ENCODE measurements at places on chromosomes 11 and 22.

DNA sequence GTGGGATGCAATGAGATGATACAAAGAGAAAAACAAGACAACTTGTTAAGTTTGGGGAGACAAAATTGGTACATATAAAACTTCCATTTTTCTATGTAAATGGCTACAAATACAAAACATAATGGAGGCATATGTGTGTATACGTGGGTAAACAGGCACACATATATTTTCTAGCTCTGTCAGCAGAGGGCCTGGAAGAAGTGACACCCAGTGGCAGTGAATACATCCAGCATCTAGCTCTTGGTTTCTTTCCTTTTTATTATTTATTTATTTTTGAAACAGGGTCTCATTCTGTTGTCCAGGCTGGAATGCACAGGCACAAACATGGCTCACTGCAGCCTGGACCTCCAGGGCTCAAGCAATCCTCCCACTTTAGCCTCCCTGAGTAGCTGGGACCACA, 5.0 kb upstream of the RASL10A start:
- no peak for DNase-seq

DNA sequence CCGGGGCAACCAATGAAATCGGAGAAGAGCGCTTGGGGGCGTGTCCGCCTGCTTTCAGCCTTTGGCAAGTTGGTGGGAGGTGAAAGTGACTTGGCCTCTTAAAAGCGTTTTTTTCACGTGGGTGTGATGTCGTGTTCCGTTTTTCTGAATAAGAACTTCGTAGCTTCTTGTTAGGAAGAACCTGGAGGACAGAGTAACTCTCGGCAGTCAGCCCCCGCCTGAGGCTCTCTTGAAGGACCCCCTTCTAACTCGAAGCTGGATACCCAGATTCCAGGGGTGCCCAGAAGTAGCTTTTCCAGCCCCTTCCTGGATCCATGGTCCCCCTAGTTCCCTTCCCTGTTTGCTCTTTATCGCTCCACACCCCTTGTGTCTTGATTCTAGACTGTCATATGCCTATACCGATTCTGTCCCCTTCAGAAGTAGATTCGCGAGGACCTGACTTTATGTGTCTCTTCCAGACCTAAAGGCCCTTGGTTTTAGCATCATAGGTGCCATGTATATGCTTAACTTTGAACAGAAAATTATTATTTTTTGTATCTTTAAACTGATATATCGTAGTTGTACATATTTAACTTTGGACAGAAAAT, 915 bp upstream of the OSBP start:
- no peak for DNase-seq

- no peak for DNase-seq
Observed at GRCh38 chr11:129225190-129225589, 33.1 kb upstream of the ARHGAP32 start.

- no peak for DNase-seq
Observed at GRCh38 chr11:10042699-10043098, 251.3 kb downstream of the SBF2 start.

GRCh38 chr22:47174096-47174495, 411.6 kb downstream of the TBC1D22A start:
- no peak for DNase-seq

- no peak for DNase-seq
Observed at GRCh38 chr11:126525216-126525615, 169.7 kb downstream of the ST3GAL4 start.

- no peak for DNase-seq
Observed at GRCh38 chr22:20627432-20627831, 120.0 kb downstream of the MED15 start.

GRCh38 chr11:35087648-35088047, 51.3 kb upstream of the CD44 start:
- DNase-seq: no peak

- DNase-seq: no peak
Observed at GRCh38 chr11:78451371-78452150, 33.9 kb upstream of the GAB2 start.

- no peak for DNase-seq
Observed at GRCh38 chr11:61555051-61555969, 25.6 kb downstream of the SYT7 start.

DNA sequence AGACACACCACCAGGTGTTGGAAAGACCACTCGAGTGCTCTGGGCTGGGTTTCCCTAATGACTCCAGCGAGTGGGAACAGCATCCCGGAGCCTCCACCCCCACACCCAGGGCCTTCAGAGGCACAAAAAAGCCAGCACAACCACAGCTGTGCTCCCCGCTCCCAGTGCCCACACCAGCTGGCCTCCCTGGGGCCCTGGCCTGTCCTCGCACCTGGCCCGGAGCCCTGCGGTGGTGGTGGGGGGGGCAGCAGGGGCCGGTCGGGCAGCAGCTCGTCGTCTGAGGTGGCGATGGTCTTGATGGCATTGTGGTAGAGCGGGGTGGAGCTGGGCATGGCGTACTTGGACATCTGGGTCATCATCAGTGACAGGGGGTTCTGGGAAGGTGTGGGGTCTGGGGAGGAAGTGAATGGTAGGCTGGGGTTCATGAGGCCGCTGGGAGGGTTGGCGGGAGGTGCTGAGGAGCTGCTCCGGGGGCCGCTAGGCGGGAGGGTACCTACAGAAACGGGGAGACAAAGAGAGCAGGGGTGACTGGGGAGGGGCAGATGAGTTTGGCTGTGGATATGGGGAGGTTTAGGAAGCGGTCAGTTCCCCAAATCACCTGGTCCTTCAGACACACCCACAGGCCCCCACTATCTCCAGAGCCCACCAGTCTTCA, 16.1 kb downstream of the CXCR5 start:
- no peak for DNase-seq

- no peak for DNase-seq
Observed at GRCh38 chr11:30567120-30567519, 19.0 kb downstream of the MPPED2 start.

All from SIG-M5 (cell line).